Activated CD8-positive, alpha-beta memory T cell treated with anti-CD3 and anti-CD28 coated beads, Interleukin-2, amount 50 U/mL, for 4 hours (primary cell): ENCODE measurements at places on chromosomes 11 and 22.

DNA sequence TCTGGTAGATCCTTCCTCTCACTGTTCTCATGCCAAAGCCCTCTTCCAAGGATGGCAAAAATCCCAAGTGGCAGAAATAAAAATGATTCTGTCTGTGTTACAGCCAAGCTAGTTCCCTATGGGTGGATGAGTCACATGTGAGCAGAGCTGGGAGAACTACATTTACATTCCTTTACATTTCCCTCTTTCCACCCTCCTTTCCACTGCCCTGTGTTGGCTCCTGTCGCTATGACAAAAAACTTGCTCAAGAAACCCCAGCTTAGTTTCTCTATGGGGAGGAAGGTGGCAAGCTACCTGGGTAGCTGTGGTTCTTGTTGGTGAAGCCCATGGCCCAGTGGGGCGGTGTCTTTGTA, 10.2 kb upstream of the DDB2 start:
- no peak for DNase-seq

GRCh38 chr11:77467993-77468392, 5.9 kb downstream of the PAK1 start:
- no peak for DNase-seq

DNA sequence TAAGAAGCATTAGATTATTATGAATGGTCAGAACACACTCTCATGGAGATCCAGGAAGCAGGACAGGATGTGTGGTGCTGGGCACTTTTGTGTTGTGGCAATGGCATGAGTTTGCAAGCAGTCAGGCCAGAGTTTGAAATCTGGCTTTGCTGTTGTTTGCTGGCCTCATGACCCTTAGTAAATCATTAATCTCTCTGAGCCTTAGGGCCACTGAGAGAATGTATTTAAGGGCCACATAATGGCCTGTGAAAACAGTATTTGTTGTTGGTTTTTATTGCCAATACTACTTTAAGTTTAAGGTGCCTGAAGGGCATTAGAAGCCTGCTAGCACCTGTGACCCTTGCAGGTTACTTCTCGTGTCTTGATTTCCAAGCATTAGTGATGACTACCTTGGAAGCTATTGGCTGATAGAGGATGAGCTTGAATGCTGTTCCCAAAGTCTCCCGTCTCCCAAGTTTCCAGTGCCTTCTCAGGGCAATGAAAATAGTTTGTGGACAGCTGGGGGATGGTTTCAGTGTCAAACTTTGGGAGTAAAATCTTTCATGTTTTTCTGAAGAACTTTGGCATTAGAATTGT, 24.6 kb downstream of the STIM1 start:
- DNase-seq = no peak

DNA sequence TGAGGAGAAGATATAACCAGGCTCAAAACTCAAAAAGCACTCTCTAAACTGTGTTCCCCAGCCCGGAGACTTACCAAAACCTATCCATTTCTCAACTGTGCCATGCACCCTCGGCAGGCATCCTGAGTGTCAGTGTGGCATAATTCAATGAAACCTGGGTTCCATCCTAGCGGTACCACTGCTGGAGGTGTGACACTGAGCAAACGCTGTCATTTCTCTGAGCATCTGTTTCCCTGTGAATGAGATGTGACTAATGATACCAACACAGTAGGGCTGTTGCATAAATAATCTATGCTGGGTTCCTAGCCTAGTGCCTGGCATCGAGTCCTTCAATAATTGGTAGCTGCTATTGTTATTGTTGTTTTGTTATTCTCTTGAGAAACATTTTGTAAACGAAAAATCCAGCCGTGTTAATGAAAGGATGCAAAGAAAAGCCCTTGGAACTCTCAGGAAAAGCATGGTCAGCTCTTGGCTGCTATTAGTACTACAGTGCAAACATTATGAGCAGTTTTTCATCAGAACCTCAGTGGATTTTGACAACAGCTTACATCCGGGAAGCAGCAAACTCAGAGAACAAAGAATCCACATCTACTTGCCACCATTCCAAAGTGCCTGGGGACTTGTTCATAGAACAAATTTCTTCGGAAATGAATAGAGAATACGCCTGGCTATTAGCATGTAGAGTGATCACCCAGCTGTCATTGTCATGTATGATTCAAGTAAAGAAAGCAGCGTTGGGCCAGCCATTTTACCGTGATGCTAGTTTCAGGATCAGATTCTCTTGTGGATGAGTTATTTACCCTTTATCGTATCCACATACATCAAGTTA, 53.7 kb downstream of the TECTA start:
- DNase-seq = no peak

DNA sequence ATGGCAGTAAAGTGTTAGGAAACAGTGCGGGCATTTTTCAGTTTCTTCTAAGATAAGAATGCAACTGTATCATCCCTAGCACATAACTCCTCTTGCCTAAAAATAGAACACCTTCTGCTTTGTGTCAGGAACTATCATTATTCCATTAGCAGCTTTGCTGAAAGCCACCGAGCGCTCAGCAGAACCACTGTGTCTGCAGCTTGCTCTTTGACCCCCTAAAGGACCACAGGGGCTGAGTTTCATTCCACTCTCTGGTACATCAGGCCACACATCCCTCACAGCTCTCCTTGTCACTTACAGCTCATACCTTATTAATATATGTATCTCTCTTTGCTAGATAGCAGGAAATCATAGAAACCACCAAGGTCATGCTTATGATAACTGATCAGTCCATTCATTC, 360.2 kb downstream of the KCNA4 start:
- DNase-seq = no peak

- DNase-seq = no peak
Observed at GRCh38 chr11:112401036-112401769, 140.5 kb upstream of the PLET1 start.

DNA sequence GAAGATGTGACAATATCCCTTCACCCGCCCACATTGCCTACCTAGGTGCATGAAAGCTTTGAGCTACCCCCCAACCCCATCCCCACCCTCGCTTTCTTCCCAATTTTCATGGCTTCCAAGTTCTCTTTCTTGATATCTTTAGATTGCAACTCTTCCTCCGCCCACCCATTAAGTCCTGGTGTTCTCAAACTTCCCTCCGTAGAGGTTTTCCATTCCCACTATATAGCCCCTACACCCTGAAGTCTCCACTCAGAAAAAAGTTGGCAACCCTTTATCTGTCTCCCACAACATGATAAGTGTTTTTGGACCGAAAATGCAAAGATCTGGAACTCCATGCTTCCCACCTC, 572 bp downstream of the ZNF70 start:
- DNase-seq = no peak

DNA sequence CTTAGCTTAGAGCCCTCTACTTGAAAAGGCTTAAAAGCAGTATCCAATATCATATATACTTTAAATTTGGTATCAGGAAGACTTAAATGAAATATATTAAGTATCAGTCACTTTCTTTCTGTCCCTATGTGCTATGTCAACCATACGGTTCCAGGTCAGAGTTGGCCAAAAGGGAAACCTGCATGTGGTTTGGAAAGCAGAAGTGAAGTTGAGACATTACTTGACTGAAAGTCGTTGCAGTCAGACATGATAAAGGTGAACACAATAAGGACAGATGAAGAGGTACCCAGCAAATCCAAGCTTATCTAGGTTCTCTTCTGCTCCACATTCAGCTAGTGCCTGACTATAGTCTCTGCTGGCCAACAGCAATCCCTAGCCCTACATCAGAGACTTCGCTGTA, 336.8 kb downstream of the KCNA4 start:
- no peak for DNase-seq

GRCh38 chr11:130504317-130504716, 55.9 kb downstream of the ADAMTS15 start:
- DNase-seq = no peak

GRCh38 chr11:123582992-123583504, 71.4 kb downstream of the SCN3B start:
- DNase-seq = no peak

DNA sequence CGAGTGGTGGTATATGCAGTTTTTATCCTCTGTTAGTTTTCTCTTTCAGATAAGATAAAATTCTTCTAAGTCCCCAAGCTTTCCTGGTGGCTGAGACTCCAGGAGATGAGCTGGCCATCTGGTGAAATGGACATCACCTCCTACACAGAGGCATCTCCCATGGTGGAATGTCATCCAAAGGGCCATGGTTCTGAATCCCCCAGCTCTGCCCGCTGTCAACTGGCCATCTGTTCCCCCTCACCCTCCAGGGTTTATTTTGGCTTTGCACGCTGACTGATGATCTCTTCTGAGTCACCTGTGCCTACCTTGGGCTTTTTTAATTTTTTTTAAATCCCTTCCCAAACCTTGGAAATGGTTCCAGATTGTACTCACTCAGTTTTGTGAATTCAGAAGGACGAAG, 142.2 kb downstream of the HIPK3 start:
- DNase-seq = no peak

- no peak for DNase-seq
Observed at GRCh38 chr11:27414644-27415043, 51.6 kb upstream of the CCDC34 start.

GRCh38 chr11:125315079-125315740, 150.7 kb downstream of the PKNOX2 start:
- DNase-seq = no peak
